ENCODE measurements at places on chromosomes 4 and X. TPM values are rescaled to one million over a fixed set of nuclear protein-coding genes. Genes with fewer than 3 reads are reported as not detected.

Gene ERAS
- total RNA-seq, result not detected

Gene TMEM150C
- total RNA-seq, result 3.1 TPM

Gene NPY1R
- total RNA-seq, result 0.13 TPM

Gene ADAM29
- total RNA-seq, result not detected

Gene HERC5
- total RNA-seq, result 1.6 TPM

Gene SLC6A8
- total RNA-seq, result 9.6 TPM

Gene FGA
- total RNA-seq, result not detected

Gene KCNIP4
- not detected for total RNA-seq

Gene FTSJ1
- 56.7 TPM for total RNA-seq

Gene PRDM5
- 10.1 TPM for total RNA-seq

Gene CDX4
- not detected for total RNA-seq

Gene HPF1
- total RNA-seq, result 55.9 TPM

Gene GCNA
- 1.9 TPM for total RNA-seq

Gene CPLX1
- total RNA-seq, result 0.13 TPM
